Hematopoietic multipotent progenitor cell treated with erythropoietin and hydrocortisone succinate and interleukin-3 and kit ligand, for 6 days (in vitro differentiated cells): ENCODE measurements at places on chromosomes 7 and 10.

GRCh38 chr7:101390901-101391301 is 28.2 kb downstream of the COL26A1 start:
- DNase-seq = peak; percentile 64

- no peak for DNase-seq
These were observed 188.6 kb downstream of the RPS24 start for GRCh38 chr10:78222096-78222790.

GRCh38 chr7:44230286-44230685 is 29.5 kb downstream of the YKT6 start:
- DNase-seq = no peak

GRCh38 chr7:100641860-100642533 is 645 bp upstream of the TFR2 start:
- DNase-seq = peak; percentile 65

GRCh38 chr7:95046494-95047240 is 139.3 kb downstream of the PPP1R9A start:
- DNase-seq = no peak

DNA sequence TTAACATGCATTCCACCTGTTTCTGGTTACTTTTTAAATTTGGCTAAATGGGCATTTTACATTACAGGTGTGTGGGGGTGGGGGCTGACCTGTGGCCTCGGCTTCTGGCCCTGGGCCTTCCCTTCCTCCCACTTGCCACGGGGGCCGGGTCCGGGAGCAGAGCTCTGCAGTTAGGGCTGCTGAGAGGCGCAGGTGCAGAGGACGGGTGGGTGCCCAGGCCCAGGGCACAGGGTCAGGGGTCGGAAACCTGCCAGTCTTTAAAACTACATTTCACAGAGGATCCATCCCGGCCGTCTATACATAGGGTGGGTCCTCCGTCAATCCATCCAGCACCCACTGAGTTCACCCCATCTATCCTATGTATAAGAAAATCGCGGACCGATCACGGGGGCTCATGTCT is 106.5 kb upstream of the INSIG1 start:
- no peak for DNase-seq

GRCh38 chr7:36568452-36568849 is 155.8 kb downstream of the AOAH start:
- no peak for DNase-seq

DNA sequence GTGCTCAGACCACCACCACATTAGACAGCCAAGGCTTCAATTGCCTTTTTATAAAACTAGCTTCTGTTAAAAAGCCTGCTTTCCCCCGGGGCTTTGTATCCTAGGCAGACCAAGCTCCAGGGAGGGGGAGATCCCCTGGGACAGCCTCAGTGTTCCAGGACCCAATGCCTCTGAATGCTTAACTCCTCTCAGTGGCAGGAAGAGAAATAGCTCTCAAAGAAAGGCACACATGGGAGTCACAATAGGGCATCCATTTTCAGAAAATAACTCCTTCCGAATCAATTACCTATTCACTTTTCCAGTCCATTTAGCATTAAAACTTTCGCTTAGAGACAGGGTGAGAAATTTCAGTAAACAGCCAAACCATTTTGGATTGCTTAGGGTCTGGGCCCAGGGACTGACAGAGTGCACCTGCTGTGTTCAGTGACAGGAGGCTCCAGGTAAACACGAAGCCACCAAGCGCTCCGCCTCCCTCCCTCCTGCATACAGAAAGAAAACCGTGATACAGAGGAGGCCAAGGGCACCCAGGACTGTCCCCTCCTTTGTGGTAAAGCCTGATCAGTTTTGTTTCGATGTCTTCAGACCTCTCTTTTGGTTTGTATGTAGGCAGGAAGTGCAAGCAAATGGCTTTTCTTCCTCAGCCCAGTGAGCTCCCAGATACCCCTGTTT is 599.7 kb downstream of the KCNMA1 start:
- no peak for DNase-seq

- no peak for DNase-seq
These were observed 79.8 kb upstream of the ARID5B start for GRCh38 chr10:61821693-61822092.

GRCh38 chr10:68052463-68052862 is 22.6 kb downstream of the HERC4 start:
- no peak for DNase-seq

- DNase-seq = no peak
These were observed 6.7 kb upstream of the EN2 start for GRCh38 chr7:155450970-155451801.

GRCh38 chr10:116741391-116742351 is 695 bp downstream of the HSPA12A start:
- no peak for DNase-seq

DNA sequence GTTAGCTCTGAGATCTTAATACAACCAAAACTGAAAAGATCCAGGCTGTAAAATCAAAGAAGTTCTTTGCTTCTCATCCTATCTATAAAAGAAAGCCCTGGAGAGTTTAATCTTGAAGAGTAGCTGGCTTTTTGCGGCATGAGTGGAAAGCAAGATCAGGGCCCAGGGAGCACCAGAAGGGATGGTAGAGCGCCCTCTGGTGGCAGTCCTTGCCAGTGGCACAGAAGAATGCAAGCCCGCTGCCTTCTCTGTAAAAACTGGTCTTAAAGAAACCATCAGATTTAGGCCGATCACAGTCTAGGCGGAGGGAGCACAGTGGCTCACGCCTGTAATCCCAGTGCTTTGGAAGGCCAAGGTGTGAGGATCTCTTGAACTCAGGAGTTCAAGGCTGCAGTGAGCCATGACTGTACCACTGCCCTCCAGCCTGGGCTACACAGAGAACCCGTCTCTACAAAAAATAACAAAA is 35.6 kb downstream of the CPN1 start:
- DNase-seq = peak; percentile 90

- peak; percentile 89 for DNase-seq
These were observed 72.4 kb upstream of the SP4 start for GRCh38 chr7:21355406-21355874.

- DNase-seq = peak; percentile 27
These were observed 511.9 kb upstream of the ZMIZ1 start for GRCh38 chr10:78556705-78557432.

GRCh38 chr10:127276794-127277462 is 80.5 kb upstream of the INSYN2A start:
- DNase-seq = no peak

DNA sequence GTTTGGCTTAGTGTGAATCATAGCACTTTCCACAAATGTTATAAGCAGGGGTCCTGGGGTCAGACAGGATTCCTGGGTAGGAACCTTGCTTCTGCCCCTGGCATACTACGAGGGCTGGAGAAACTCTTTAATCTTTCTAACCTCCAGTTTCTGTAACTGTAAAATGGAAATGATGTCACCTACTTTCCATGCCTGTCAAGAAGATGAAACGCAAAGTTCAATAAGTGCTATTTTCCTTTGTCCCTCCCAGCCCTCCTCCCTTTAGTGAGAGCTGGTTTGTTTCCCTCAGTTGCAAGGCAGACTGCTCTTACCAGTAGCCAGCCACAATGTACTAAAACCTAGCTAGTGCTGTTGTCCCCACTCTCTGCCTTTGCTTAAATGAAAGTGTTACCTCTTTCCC is 117.1 kb upstream of the HPS1 start:
- no peak for DNase-seq
